Stimulated activated CD4-positive, alpha-beta T cell treated with anti-CD3 and anti-CD28 coated beads, Interleukin-12 subunit alpha, Interleukin-12 subunit beta, amount 100 ng/mL, for 4 hours (primary cell): ENCODE measurements at places on chromosomes 2 and 18.

DNA sequence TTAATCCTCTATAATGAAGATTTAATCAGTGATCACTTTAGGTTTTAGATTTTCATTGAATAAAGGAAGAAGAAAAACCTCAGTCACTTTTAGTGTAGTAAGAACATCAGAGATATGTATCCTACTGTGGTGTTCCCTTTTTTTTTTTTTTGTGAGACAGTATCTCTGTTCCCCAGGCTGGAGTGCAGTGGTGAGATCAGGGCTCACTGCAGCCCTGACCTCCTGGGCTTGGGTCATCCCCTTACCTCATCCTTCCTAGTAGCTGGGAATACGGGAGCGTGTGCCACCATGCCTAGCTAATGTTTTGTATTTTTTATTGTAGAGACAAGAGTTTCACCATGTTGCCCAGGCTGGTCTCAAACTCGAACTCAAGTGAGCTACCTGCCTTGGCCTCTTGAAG is 5.1 kb downstream of the SLC39A10 start:
- no peak for DNase-seq

DNA sequence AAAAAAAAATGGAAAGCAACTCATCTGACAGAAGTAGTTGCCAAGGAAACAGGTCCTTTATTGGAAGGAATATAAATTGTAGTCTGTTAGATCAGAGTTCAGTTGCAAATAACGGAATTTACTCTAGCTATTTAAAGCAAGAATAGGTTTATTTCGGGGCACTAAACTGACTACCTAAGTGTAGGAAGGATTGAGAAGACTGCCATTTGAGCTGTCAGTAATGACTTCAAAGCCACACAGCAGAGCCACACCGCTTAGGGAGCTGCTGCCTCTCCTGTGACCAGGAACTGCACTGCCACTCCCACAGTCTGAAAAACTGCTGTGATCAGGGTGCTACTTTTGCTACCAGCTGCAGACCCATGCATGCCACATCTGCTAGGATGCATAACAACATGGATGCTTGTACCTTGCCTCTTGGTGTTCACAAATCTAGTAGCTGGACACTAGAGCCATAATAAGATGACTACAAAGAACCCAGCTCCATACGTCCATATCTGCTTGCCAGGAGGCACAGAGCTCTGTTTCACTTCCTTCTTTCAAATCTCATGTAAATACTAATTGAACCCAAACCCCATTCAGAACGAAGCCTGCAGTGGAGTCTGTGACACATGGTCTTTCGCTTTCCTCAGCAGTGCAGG is 2.2 kb downstream of the DSG2 start:
- DNase-seq, result no peak

DNA sequence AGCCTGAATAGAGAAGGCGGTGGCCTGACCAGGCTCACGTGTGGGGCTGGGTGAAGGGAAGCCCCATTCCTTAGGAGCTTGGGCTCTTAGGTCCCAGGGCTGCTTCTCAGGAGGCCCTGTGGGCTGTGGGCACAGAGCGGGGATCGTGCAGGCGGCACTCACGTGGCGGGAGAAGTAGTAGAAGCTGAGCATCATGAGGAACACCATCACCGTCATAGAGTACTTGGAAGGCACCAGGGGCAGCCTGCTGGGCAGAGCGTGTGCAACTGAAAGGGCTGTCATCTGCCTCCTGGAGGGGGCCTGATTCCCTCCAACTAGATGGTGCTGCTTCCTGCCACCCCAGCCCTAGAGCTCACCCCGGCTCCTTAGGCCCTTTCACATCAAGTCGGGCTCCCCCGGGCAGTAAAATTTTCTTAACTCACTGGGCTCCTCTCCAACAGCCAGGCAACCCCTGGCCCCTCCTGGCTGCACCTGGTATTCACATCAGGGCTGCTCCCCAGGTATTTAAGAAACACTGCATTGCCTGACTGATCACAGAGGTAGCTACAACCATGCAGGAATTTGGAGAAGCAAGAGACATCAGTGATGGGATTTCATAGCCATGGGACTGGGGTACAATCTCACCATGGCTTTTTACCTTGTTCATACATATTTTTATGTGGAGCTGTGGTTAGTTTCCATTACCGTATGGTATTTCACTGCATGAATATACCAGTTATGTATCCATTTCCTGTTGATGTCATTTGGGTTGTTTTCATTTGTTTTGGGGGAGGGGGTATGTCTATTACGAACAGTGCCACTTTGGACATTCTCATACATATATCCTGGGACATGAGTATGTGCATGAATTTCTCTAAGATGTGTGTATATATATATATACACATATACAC is 32.9 kb downstream of the CENPO start:
- DNase-seq, result no peak

DNA sequence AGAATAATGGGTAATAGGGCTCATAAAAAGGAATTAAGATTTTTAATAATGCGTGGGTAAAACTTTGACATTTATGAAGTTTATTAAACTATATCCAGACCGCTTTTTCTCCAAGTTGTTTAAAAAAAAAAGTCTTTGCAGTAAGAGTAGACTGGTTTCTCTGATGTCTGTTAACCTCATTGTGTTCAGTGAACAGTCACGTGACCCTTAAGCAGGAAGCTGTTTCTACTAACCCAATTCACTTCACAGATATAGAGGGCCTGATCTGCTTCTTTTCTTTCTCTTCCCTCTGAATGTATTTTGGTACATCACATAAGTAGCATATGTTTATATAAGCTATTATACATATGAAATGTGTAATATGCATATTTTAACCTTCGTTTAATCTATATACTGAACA is 1011.3 kb upstream of the CELF4 start:
- DNase-seq, result no peak

DNA sequence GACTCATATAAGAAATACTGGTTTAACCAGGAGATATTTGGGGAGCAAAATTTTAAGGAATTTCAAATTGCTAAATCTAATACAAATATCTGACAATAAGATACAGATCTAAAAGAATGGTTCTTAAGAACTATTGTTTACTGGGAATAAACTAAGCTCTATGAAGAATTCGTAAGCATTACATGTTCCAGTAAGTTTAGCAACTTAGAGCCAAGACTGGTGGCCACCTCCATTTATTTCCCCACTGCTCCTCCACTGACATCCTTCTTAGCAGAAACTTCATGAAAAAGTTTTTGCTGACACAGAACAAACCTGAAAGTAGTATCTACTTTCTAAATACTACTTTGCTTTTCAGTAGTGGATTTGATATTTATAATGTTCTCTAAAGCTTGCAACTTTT is 83.0 kb downstream of the ACSL3 start:
- DNase-seq, result no peak

DNA sequence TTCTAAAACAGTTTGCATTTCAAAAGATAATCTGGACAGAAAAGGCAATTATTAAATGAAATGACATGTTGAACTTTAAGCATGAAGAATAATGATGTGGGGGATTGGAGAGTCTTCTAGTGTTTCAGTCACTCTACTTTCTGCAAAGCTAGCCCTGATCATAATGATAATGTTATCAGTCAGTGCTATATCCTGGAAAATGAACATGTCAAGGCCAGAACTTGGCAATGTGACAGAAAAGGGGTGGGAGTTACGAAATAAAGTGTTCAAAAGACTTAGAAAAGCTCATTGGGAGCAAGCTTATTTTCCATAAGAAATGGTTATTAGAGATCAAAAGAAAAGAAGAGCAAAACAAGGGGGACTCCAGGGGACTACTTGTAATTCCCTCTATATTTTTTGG is 288.5 kb upstream of the SLC8A1 start:
- no peak for DNase-seq

DNA sequence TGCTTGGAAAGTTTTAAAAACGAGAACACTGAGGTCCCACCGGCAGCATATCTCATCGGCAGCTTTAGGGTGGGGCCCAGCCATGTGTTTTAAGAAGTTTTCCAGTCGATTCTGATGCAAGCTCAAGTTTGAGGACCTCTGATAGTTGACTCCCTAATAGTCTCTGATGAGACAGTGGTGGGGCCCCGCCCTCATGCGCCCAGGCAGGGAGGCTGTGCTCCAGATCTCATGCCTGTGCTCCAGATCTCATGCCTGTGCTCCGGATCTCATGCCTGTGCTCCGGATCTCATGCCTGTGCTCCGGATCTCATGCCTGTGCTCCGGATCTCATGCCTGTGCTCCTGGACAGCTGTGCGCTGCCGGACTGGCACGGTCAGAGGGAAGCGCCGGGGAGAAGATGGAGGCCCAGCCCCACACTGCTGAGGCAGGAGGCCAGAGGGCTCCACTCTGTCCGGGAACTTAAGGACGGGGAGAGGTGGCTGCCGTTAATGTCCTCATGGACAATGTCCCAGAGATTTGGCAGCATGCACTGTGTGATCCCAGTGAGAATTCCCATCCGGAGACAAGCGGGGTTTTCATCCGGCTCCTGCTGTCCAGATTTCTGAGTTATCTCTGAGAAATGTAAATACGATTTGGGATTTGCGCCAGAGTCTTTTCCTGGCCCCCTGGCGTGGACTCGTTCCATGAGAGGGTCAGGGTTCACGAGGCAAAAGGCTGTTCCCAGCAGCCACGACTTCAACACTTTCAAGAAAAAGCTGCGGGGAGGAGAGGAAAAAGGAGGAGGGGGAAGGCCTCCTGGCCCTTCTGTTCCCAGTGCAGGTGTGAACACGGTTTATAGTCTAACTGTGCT is 9.4 kb upstream of the COLEC11 start:
- DNase-seq, result no peak

DNA sequence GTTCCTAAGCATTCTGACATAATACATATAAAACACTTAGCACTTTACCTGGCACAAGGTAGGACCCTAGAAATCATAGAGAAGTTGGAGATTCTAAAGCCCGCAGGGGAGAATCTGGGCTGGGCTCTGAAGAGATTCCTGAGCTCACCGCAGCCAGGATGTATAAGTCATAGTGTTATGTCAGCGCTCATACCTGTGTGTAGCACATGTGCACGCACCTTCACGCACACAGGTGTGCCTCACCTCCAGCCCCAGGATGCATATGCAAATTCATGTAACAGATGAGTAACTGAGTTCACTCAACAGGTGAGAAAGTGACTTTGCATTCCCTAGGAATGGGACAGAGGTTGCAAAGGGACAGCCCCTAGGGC is 7.9 kb upstream of the SDC1 start:
- DNase-seq, result no peak

GRCh38 chr2:190376083-190376482 is 32.1 kb upstream of the MFSD6 start:
- no peak for DNase-seq

DNA sequence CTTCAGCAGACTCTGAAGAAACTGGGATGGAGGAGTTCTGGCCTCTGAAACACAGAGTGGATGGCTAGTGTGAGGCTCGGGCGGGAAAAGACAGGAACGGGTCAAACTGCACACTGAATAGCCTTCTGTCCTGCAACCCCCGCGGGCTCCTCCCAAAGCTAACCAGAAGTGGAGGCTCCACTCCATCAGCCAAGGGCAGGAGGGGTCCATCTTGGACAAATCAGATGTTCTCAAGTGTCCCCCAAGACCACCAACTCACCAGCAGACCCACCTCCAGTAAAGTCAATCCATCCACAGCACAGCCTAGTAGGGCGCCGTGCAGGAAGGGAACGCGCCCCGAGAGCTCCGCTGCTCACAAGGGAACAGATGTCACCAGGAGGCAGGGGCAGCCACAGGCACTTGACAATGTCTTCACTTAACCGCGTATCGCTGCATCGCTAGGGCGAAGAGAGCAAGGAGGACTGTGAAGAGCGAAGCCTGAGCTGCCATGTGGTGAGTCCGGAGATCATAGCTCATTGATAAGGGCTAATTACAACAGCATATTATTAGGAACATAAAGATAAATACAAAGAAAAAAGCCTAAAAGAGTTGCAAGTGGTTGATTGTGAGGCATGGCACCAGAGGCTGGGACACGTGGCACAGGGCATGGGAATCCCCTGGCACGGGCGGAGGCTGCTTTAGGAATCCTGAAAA is 494.6 kb upstream of the MYT1L start:
- no peak for DNase-seq

GRCh38 chr2:229032608-229033234 is 238.4 kb downstream of the PID1 start:
- DNase-seq, result no peak

DNA sequence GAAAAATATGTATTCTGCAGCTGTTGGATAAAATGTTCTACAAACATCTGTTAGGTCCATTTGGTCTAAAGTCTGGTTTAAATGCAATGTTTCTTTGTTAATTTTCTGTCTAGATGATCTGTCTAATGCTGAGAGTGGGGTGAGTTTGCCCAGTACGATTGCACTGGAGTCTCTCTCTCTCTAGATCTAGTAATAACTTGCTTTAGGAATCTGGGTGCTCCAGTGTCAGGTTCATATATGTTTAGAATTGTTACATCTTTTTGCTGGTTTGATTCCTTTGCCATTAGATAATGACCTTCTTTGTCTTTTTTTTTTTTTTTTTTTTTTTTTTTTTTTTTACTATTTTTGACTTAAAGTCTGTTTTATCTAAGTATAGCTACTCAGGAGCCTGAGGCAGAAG is 10.4 kb downstream of the GCC2 start:
- DNase-seq, result no peak

DNA sequence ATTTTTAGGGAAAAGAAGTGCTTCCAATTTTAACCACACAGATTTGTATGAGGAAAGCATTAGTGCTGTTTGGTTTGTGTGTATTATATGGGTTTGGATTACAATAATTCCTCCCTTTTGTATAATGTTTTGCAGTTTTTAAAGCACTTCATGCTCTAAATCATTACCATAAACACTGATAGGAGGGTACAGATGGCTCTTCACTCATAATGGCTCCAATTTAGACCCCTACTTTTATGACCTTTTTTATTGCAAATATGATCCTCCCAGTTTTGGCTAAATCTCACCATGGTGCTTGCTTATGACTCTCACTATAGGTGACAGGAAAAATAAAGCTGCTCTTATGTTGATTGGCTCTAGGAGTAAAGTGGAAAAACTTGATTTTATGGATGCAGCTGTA is 23.8 kb upstream of the TMEM17 start:
- DNase-seq, result no peak

- DNase-seq, result no peak
These were observed 13.5 kb upstream of the NTSR2 start for GRCh38 chr2:11683476-11683875.

GRCh38 chr2:105382177-105382576 is 16.7 kb downstream of the FHL2 start:
- no peak for DNase-seq

GRCh38 chr2:106034325-106034724 is 159.8 kb downstream of the UXS1 start:
- no peak for DNase-seq

DNA sequence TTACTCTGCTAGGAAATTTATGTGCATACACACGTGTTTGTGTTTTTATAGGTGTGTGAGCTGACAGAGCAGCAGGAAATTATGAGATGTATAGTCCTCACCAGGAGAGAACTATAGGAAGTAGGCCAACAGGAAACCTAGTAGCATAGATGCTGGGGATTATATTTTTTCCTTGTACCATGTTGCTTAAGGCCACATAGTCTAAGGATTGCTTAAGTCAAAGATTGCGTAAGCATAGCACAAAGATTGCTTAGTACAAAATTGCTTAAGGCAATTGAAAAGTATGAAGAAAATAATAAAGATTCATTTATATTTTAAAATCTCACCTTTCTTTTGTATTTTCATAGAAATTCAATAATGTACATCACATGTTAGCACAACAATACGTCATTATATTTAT is 18.7 kb upstream of the CCDC102B start:
- no peak for DNase-seq

GRCh38 chr2:234392041-234392615 is 104.8 kb downstream of the ARL4C start:
- no peak for DNase-seq
